ENCODE measurements at places on chromosomes 1 and 21.

- no peak for DNase-seq
Observed at GRCh38 chr21:45447821-45448220, 42.9 kb downstream of the COL18A1 start.

- no peak for DNase-seq
Observed at GRCh38 chr1:17892225-17892624, 137.1 kb downstream of the ACTL8 start.

- DNase-seq, result no peak
Observed at GRCh38 chr1:25109531-25109951, 122.8 kb downstream of the SYF2 start.

DNA sequence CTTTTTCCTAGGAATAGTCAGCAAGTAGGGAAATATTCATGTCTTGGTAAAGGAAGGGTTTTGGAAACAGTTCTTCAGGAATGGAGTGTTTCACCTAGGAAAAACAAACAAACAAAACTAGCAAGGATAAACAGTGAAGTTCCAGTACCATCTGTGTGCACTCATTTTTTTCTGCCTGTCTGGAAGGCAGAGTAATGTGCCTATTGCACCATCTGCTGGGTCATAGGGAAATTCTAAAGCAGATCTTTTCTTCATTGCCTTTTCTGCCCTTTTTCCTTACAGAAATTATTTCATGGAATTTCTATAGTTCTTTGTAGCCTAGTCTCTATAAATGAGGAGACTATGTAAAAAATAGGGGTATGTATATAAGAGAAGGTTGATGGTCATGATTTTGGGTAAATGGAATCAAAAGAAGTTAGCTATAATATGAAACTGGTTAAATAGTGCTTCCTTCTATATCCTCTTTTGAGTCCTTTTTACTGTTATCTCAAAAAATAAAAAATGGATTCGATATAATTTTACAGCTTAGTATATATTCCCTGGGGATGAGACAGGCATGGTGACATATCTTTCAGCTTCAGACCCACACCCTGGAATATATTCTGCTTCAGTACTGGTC is 3.4 kb upstream of the HRNR start:
- no peak for DNase-seq

All from NCI-H1436 treated with DMSO at 0.1 percent for 48 hours (cell line).